ENCODE measurements at places on chromosomes 5 and 9.
A peak's percentile ranks its signal among the peaks of the same experiment; 100 is the strongest.

DNA sequence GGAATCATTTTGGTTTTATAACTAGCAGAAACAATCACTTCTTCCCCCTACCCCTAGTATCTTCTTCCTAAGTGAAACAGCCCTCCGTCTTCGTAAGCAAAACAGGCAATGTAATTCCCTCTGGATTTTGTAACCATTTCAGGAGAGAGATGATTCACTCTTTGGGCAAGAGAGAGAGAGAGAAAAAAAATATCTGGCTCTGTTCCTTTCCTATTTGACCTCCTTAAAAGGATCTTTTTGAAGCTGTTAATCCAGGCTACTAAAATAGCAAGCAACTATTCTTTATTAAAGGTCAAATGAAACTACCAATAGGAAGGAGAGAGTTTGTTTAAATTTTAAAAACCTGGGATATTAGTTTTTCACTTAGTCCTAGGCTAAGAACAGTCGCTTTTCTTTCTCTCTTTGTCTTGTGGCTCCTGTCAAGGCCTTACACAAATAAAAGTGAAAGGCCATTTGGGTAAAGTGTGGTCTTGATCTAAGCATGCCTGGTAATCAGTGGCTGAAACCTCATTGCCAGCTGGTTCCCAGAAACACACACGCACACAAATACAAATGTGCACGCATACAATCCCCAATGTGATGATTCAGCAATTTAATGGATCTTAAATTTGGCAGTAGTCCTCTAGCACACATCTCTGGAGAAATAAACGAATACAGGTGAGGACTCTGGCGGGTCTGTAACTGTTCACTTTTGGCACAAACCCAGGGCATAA lies 70.2 kb downstream of the PRUNE2 start:
- DNase-seq, result peak; percentile 61

DNA sequence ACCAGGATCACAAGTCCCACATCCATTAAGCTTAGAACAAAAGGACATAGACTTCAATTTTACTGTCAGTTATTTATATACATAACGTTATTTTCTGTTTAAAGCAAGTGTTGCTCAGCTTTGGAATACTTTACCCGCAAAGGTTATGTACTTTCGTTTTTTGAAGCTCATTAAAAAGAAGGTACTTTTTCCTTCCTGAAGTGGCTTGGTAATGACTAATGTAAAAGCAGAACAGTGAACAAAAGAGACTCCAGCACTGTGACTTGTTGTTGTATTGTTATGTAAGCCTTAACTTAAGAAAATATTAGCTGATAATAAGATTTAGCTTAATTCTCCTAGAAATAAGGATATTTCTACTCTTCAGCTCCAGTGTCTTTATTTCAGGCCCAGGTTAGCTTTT lies 97.3 kb upstream of the SLCO6A1 start:
- no peak for DNase-seq

DNA sequence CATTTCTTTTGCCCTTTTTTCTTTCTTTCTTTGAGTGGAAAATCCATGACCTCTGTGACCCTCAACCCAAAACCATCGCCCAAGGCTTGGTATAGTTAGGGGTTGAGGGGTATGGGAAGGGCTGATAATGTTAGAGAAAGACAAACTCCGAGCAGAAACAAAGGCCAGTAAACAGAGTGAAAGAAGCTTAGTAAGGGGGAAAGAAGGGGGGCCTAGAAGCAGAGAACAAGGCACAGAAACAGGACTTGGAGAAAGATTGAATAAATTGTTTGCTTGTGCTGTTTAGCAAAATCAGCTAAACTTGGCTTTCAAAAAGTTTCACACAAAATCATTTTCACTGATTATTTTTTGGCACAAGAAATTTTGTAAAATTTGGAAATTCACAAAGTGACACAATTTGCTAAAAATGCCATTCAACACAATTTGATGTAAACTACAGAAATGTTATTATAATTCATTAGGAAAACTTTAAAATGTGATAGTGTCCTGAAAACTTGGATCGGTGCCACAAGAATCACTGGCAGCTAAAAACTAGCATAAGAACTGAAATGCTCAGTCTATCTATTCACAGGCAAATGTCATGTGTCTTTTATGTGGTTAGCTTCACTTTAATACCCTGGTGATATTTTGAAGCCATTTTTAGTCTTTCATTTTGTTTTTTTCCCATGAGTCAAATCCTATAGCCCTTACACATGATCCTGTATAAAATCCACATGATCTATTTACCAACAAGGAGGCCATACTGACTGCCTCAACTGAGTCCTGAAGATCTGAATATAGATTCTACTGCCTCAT lies 276.4 kb downstream of the NR2F1-AS1 start:
- DNase-seq, result no peak

- DNase-seq, result no peak
These were observed 24.4 kb downstream of the MEGF9 start for GRCh38 chr9:120689860-120690259.

DNA sequence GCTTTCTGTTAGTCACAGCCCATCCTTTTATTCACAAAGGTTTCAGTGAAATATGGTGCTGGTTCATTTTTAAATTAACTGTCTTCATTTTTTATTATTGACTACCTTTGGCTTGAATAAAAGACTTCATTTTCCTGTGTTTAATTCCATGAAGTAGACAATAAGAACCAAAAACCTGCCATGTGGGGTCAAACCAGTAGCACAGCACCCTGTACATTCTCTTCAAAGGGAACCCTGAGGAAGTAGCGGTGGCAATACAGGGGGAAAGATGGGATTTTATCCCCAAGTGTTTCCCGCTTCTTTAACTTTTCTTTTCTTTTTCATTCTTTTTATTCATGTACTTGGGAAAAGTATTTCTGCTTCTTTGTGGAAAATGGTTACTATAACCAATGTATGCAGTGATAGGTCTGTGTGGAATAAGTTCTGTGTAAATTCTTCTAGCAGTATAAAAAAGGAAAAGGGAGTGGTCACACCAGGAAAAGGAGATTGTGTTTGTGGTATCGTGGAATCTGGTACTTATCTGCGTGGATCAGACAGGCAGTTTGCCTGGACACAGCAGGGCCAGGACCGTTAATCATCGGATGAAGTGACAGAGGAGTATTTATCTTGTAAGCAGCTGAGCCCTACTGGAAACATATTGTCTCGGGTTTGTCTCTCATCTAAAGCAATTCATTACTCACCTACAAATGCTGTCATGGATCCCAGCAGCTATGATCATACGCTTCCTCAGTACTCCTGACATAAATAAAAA lies 94.2 kb downstream of the PPIC start:
- peak; percentile 9 for DNase-seq

DNA sequence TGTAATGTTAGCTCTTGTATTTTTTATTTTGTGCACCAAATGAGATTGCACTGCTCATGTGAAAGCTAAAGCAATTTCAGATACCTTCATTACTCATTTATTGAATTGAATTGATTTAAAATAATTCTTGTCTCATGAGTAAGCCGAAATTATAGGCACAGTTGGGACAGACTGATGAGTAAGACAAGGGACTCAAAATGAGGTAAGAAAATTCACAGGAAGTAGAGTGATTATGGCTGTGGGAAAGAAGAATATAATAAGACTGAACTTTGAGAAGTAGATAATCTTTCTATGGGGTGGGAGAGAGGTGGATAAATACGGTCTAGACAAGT lies 51.1 kb downstream of the NUDT12 start:
- DNase-seq, result peak; percentile 22

DNA sequence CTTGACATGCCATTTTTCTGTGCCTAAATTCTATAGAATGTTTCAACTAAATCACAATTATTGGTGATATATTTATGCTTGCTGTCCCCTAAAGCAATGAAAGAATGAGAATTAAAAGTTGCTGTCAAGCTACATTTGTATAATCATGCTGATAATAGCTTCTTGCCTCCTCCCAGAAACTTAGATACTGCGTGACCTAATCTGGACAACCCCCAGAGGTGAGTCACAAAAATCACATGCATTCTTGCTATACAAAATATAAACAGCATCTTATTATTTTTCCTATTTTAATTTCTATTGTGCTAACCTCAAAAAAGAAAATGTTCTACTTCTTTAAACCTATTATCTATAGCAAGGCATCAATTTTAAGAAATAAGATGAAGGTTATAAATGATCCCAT lies 995.8 kb upstream of the ACO1 start:
- DNase-seq, result no peak

- no peak for DNase-seq
These were observed 475.9 kb downstream of the GABRG2 start for GRCh38 chr5:162543437-162543836.

DNA sequence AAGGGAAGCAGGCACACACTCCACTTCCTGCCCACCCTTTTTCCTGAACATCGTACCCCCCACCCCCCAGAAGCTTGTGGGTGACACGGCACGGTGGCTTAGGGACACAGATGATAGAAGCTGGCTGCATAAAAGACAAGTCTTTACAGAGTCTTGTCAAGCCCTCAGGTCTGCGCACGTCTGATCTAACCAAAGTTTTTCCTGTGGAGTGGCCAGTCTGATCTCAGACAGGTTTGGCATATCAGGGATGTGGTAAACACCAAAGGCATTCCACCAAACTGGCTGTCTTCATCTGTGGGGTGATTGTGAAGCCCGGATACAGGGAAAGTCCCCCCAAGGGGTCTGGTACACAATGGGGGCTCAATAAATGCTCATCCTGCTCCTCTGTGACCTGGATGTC lies 50.0 kb downstream of the CRB2 start:
- DNase-seq, result no peak

DNA sequence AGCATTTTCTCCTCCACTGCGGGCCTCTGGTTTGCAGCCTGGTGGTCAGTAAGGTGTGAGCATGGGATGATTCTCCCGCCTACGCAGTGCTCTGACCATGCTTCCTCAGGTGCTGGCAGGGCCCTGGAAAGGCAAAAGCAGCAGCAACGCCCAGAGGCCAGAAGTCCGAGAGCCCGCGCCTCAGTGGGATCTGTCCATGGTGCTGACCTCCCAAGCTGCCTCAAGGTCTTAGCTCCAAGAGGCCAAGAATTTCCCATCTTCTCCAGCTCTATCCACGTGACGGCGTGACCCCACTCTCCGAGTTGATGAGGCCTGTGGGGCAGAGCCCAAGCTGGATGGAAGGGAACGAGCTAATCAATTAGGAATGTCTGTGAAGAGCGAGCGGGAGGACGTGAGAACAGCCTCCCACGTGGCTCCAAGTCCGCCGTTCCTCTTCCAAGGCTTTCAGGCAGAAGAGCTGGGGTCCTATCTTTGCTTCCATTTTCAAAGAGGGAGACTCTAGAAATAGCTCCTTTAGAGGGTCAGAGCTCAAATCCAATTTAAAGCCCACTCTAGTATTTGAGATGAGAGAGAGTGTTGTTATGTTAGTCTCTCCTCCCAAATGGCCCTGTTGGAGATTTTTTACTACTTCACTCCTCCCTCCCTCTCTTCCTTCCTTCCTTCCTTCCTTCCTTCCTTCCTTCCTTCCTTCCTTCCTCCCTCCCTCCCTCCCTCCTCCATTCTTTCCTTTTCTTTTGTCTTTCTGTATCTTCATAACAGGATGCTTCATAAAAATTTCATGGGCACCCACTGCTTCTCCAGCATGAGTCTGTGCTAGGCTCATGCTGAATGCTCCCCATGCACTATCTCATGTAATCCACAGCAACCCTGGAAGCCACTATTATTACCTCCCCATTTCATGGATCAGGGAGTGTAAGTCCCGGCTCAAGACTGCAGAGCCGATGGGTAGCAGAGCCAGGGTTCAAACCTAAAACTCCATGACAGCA lies 69.3 kb downstream of the OLFM1 start:
- DNase-seq, result no peak

GRCh38 chr5:126931963-126932660 lies 98.2 kb downstream of the MARCHF3 start:
- no peak for DNase-seq

- DNase-seq, result no peak
These were observed 1716.1 kb upstream of the C9orf72 start for GRCh38 chr9:29289365-29289764.

- no peak for DNase-seq
These were observed 223.5 kb upstream of the DAB2 start for GRCh38 chr5:39648085-39648847.

DNA sequence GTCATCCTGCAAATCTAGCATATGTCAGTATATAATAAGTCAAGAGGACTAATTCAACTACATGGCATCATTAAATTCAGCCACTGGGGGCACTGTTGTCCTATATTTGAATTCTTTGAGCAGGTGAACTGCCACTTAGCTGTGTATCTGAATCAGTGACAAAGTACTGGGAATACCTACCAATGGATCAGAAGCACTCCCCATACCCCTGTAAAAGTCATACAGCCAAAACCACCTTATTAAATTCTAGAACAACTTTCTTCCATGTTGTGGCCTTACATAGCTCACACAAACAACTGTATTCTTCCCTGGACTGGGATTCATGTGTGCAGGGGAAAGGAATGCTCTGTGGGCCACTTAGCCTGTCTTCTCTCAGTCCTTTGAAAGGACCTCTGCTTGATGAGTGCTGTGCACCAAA lies 57.4 kb upstream of the PLPP6 start:
- DNase-seq, result peak; percentile 13

GRCh38 chr5:37604290-37604689 lies 225.2 kb downstream of the WDR70 start:
- DNase-seq, result no peak

All from BJ (cell line).